ENCODE measurements at places on chromosomes 5 and 9. TPM values are rescaled to one million over a fixed set of nuclear protein-coding genes. Genes with fewer than 3 reads are reported as not detected.

SLC36A2 gene
- not detected for total RNA-seq

FREM1 gene
- 0.29 TPM for total RNA-seq

IFNK gene
- total RNA-seq = not detected

ANXA2R gene
- 6.6 TPM for total RNA-seq

UNC5A gene
- total RNA-seq = 0.22 TPM

TNFSF15 gene
- total RNA-seq = 14.3 TPM

ASS1 gene
- 2.0 TPM for total RNA-seq

PCDHGA3 gene
- total RNA-seq = 1.2 TPM

PCDHA8 gene
- total RNA-seq = not detected

SLC1A1 gene
- 8.3 TPM for total RNA-seq

SMIM15 gene
- 54.5 TPM for total RNA-seq

PRDM9 gene
- total RNA-seq = not detected

BSPRY gene
- total RNA-seq = not detected

PCDHGA11 gene
- total RNA-seq = 10.3 TPM

All from endothelial cell of umbilical vein (primary cell).